ENCODE measurements at places on chromosomes 6 and 20. TPM values are rescaled to one million over a fixed set of nuclear protein-coding genes. Genes with fewer than 3 reads are reported as not detected.

- H3K27ac ChIP-seq = peak overlapping the region; percentile 23
- no peak for DNase-seq
- peaks cover 26% of the 10 kb centered on the region for H3K4me1 ChIP-seq
- no peak overlapping the region for H3K4me3 ChIP-seq
These were observed 14.1 kb downstream of the DSE start for GRCh38 chr6:116384727-116385458.

DNA sequence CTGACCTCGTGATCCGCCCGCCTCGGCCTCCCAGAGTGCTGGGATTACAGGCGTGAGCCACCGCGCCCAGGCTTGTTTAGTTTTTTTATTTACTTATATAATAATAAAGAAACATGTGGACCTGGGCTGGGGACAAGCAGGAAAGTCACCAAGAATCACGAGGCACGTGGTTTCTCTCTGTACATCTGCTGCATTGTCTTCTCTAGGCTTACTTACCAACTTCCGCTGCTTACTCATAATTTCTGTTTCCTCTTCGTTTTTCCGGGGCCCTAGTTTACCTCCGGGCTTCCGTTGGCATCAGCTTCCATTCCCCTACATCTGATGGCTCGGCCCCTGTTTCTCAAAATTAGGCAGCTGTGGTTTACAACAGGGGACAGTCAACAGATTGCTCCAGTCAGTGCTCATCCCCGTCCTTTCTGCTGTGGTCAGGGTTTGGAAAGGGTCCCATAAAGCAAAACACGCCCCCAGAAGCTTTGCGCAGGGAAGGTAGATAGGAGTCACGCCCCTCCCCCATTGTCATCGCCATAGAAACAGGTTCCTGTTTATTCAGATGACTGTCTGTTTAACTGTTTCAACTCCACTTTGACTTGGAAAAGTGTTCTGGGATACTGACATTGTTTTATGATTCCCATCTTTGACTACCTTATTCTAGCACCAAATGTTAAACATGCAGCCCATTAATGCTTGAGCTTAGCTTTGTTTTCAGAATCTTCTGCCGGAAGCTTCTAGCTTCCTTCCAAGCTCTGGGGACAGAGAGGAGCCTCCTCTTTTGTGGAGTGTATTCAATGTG is 31.9 kb upstream of the TXLNB start:
- no peaks in the 10 kb centered on the region for H3K4me1 ChIP-seq
- H3K36me3 ChIP-seq = no peaks in the 10 kb centered on the region
- no peak overlapping the region for H3K27ac ChIP-seq

GPR6 gene
- total RNA-seq = not detected

PRPH2 gene
- total RNA-seq = not detected

FHL5 gene
- total RNA-seq = 0.12 TPM

DNA sequence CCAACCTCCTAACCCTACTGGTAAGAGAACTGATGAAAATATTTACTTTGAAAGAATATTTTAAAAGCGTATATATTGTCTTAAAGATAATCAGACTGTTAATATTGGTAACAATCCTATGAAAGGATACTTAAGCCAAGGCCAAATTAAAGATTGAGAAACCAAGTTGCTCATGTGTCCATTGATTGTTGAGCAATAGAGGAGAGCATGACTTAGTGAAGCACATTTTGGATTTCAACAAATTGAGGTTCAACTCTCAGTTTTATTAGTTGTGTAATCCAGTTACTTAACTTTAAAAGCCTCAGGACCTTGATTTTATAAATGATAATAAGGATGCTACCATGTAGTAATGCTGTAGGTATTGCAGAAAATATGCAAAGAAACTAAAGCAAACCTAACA is 56.8 kb downstream of the PRL start:
- H3K27ac ChIP-seq = no peak overlapping the region
- no peaks in the 10 kb centered on the region for H3K27me3 ChIP-seq
- no peaks in the 10 kb centered on the region for H3K36me3 ChIP-seq
- DNase-seq = no peak

DNA sequence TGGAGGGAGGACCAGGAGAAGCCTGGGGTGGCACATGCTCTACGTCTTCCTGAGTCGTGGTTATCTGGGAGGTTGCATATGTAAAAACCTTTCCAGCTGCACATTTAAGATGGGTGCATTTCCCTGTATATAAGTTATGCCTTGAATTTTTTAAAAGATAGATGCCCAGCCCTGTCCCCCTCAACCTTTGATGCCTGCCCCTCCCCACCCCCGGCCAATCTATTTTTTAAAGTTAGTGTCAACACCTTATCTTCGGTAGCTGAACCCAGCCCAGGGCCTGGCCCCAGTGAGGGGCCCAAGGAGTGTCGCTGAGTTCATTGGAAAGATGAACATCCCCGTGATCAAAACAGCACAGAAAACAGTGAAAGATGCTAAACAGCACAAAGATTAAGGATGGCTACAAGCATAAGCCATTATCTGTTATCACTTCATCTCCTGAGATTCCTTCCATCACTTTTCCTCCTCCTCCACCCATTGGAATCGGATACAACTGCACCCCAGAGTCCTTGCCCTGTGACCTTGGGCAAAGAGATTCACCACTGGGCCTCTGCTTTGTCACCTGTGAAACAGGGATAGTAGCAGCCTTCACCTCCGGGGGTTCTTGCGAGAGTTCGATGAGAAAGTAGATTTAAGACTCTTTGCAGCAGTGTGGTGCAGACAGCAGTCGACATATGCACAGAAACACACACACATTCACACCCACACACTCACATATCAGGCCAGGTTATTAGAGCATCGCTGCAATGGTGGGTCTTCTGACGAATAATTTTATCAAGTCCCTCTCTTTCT is 47.5 kb downstream of the SIRPA start:
- H3K27me3 ChIP-seq = peaks cover 17% of the 10 kb centered on the region
- peaks cover 22% of the 10 kb centered on the region for H3K4me1 ChIP-seq
- H3K4me3 ChIP-seq = no peak overlapping the region
- H3K27ac ChIP-seq = no peak overlapping the region
- no peaks in the 10 kb centered on the region for H3K36me3 ChIP-seq
- no peak for DNase-seq

GLP1R gene
- 0.52 TPM for total RNA-seq

TXLNB gene
- 0.56 TPM for total RNA-seq

MCHR2 gene
- total RNA-seq = 0.27 TPM

DNA sequence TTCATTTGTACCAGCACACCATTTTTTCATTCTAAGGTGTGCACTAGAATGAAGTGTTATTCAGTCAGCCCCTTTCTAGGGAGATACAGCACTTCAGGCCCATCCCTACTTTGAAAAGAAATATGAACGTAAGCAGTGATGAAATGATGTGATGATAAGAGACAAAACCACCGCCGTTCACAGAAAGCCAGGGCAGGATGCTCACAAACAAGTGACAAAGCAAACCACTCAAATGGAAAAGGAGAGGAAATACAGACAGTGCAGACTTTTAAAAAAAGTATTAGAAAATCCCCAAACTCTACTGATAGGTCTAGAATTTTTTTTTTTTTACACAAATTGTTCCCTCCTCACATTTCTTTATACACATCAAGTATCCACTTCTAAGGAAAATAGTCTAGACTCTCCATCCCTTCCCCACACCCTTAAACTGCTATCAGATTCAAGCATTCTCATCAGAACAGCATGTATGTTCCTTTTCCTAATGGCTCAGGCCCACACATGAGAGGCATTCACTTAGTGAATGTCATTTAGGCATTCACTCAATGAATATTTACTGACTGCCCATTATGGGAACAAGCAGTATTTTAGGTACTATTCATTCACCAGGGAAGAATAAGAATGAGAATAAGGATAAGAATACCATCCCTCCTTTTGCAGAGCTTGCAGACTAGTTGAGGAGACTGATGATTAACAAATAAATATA is 243.5 kb downstream of the GMPR start:
- no peaks in the 10 kb centered on the region for H3K4me1 ChIP-seq
- H3K4me3 ChIP-seq = no peak overlapping the region
- no peaks in the 10 kb centered on the region for H3K27me3 ChIP-seq
- no peak for DNase-seq
- H3K27ac ChIP-seq = no peak overlapping the region
- no peaks in the 10 kb centered on the region for H3K36me3 ChIP-seq

- no peaks in the 10 kb centered on the region for H3K27me3 ChIP-seq
- peaks cover 4% of the 10 kb centered on the region for H3K4me1 ChIP-seq
- DNase-seq = no peak
These were observed 45.4 kb upstream of the ID1 start for GRCh38 chr20:31559704-31560093.

DNA sequence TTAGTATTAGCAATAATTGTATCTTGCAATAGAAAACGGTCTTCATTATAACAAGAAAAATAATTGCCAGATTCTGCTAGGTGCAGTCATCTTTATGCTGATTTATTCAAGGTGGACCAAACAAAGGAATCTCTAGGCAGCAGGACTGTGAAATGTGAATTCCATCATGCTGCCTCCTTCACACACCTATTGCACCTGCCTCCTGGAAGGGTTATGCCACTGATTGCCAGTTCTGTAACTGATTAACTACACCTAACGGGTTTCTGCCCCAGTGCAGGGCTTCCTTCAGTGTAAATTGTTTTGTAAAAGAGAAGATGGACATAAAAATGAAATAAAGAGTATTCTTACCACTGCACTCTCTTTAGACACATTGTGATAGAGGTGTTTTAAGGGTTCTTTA is 96.1 kb downstream of the FOXO3 start:
- H3K4me1 ChIP-seq = peaks cover 43% of the 10 kb centered on the region
- H3K36me3 ChIP-seq = no peaks in the 10 kb centered on the region
- no peaks in the 10 kb centered on the region for H3K27me3 ChIP-seq
- H3K27ac ChIP-seq = peak overlapping the region; percentile 66
- H3K4me3 ChIP-seq = no peak overlapping the region

GRCh38 chr6:78483553-78484197 is 383.7 kb upstream of the IRAK1BP1 start:
- peaks cover 7% of the 10 kb centered on the region for H3K4me1 ChIP-seq
- no peaks in the 10 kb centered on the region for H3K36me3 ChIP-seq
- no peaks in the 10 kb centered on the region for H3K27me3 ChIP-seq
- no peak overlapping the region for H3K4me3 ChIP-seq

DNA sequence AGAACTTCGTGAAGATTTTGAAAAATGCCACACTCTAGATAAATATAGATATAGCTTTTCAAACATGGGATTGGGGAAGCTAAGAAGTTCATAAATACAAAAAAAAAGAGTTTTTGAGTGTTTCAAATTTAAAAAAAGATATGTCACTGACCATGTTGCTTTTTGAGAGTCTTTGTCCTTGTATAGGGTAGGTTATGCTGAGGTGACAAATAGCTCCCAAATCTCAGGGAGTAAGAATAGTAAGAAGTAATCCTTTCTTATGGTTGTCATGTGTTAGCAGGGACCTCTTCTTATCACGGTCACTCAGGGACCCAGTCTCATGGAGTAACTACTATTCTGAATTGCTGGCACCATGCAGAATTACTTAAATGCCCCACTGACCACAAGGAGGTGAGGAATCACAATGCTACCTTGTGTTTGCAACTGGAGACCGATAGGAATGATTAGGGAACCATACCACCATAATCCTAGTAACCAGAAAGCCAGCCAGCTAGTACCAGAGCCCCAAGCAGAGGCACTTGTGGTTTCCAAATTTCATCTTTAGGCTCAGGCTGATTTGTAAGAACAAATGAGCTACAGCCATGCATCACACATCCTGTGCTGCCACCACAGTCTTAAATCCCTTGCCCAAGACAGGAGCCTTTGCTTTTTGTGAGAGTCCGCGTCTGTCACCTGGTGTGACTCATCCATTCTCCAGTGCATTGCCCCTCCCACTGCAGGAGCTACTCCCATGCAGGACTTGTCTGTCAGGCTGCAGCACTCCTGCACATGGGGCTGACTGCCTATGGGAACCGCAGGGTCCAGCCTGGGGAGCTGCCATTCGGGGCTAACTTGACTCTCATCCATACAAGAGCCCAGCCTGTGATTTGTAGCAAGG is 42.4 kb upstream of the ADGRF4 start:
- H3K27ac ChIP-seq = no peak overlapping the region
- no peak overlapping the region for H3K4me3 ChIP-seq

- peaks cover 7% of the 10 kb centered on the region for H3K4me1 ChIP-seq
- no peak overlapping the region for H3K27ac ChIP-seq
- H3K4me3 ChIP-seq = no peak overlapping the region
- no peaks in the 10 kb centered on the region for H3K27me3 ChIP-seq
These were observed 28.3 kb downstream of the STX7 start for GRCh38 chr6:132484680-132485018.

DNA sequence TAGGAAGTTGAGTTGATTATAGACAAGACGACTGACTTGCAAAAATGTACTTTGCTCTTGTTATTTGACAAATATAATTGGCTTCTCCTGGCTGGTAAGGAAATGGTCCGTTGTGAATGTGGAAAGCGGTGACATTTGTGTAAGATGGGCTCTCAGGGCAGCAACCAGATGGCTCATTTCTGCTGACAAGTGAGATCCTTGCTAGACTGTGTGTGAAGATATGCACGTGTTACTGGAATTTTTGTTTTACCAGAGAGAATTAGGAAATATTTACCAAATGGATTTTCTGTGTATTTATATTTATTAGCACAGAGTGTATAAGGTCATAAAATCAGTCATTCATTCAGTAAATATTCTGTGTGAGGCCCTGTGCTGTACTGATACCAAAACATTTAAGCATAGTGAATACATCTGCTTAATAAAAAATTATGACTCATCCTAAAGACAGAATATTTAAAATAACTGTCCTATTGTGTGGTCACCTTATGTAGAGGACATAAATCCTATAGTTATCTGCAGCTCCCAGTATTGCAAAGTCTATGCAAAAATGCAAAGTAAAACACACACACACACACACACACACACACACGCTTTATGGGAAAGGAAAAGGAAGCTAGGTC is 109.9 kb upstream of the ASF1A start:
- no peaks in the 10 kb centered on the region for H3K36me3 ChIP-seq
- H3K27ac ChIP-seq = no peak overlapping the region
- no peak overlapping the region for H3K4me3 ChIP-seq
- H3K27me3 ChIP-seq = no peaks in the 10 kb centered on the region
- DNase-seq = no peak

COL12A1 gene
- 48.4 TPM for total RNA-seq

GRCh38 chr6:151166180-151166579 is 73.6 kb upstream of the AKAP12 start:
- H3K36me3 ChIP-seq = no peaks in the 10 kb centered on the region
- H3K4me1 ChIP-seq = peaks cover 9% of the 10 kb centered on the region
- no peaks in the 10 kb centered on the region for H3K27me3 ChIP-seq
- no peak overlapping the region for H3K4me3 ChIP-seq

- H3K4me1 ChIP-seq = peaks cover 22% of the 10 kb centered on the region
- no peaks in the 10 kb centered on the region for H3K27me3 ChIP-seq
- H3K27ac ChIP-seq = no peak overlapping the region
- no peak for DNase-seq
These were observed 34.3 kb downstream of the C6orf132 start for GRCh38 chr6:42108071-42108470.

GRCh38 chr20:61600016-61600415 is 348.0 kb downstream of the CDH4 start:
- H3K4me3 ChIP-seq = no peak overlapping the region
- no peak overlapping the region for H3K27ac ChIP-seq
- no peaks in the 10 kb centered on the region for H3K36me3 ChIP-seq
- no peaks in the 10 kb centered on the region for H3K27me3 ChIP-seq
